B cell (primary cell): ENCODE measurements at places on chromosomes 3 and 15.

DNA sequence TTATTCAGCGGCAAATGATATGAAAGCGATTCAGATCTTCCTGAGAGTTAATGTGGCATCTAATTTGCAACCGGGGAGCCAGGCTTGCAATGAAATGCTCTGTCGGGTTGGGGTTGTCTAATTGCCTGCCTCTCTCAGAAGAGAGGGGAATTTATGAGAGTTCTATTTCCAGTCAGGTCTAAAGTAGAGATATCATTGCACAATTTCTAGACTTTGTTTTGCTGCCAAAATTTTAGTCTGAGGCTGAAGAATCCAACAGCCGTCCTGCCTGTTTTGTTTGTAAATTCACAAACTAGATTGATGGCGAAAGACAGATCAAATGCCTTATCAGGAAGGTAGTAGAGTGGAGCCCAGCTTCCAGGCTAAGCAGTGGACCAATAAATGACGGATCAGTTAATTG, 610 bp downstream of the LIPC start:
- H3K4me1 ChIP-seq, result no peaks in the 10 kb centered on the region
- no peak overlapping the region for H3K4me3 ChIP-seq
- H3K36me3 ChIP-seq, result no peaks in the 10 kb centered on the region
- no peak for DNase-seq

DNA sequence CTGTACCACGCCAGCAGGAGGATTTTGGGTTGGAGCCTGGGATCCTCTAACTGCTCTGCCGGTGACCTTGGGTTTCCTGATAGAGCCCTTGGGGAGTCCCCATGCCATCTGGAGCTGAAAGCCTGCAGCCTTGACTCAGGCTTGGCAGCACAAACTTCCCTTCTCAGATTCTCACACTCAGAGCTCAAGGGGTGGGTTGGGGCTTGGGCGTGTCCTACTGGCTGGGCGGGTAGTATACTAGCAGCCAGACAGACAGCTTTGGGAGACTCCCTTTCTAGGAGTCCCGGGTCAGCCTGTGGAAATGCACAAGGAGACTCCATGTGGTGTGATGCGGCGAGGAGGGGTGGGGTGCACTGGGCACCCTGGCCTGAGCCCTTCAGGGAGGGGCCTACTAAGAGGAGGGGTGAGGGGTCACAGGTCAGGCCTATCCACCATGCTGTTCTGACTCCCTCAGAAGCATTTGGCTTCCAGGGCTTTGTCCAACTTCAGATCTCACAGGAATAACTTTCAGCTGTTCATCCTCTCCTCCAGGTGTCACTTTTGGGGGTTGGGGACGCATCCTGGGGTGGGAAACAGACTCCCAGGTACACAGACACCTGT, 21.6 kb upstream of the PLXNA1 start:
- peaks cover 4% of the 10 kb centered on the region for H3K4me1 ChIP-seq
- no peak overlapping the region for H3K27ac ChIP-seq
- H3K27me3 ChIP-seq, result no peaks in the 10 kb centered on the region

- H3K27ac ChIP-seq, result no peak overlapping the region
- H3K36me3 ChIP-seq, result no peaks in the 10 kb centered on the region
- H3K4me3 ChIP-seq, result no peak overlapping the region
- no peak for DNase-seq
These were observed 1080.1 kb upstream of the ALCAM start for GRCh38 chr3:104286645-104287044.

GRCh38 chr3:134404366-134404885, 30.2 kb upstream of the AMOTL2 start:
- no peaks in the 10 kb centered on the region for H3K36me3 ChIP-seq
- H3K4me3 ChIP-seq, result no peak overlapping the region
- H3K27me3 ChIP-seq, result no peaks in the 10 kb centered on the region
- no peaks in the 10 kb centered on the region for H3K4me1 ChIP-seq

GRCh38 chr3:108818404-108818803, 4.2 kb upstream of the TRAT1 start:
- H3K27ac ChIP-seq, result no peak overlapping the region
- H3K36me3 ChIP-seq, result no peaks in the 10 kb centered on the region
- H3K4me3 ChIP-seq, result no peak overlapping the region
- no peaks in the 10 kb centered on the region for H3K4me1 ChIP-seq
- DNase-seq, result no peak

- no peaks in the 10 kb centered on the region for H3K36me3 ChIP-seq
- no peak overlapping the region for H3K4me3 ChIP-seq
- peak; percentile 76 for DNase-seq
These were observed 2.6 kb upstream of the FOXP1 start for GRCh38 chr3:71585887-71586809.

- no peaks in the 10 kb centered on the region for H3K4me1 ChIP-seq
- DNase-seq, result no peak
- H3K4me3 ChIP-seq, result no peak overlapping the region
These were observed 13.8 kb upstream of the FAM219B start for GRCh38 chr15:74920456-74920855.

DNA sequence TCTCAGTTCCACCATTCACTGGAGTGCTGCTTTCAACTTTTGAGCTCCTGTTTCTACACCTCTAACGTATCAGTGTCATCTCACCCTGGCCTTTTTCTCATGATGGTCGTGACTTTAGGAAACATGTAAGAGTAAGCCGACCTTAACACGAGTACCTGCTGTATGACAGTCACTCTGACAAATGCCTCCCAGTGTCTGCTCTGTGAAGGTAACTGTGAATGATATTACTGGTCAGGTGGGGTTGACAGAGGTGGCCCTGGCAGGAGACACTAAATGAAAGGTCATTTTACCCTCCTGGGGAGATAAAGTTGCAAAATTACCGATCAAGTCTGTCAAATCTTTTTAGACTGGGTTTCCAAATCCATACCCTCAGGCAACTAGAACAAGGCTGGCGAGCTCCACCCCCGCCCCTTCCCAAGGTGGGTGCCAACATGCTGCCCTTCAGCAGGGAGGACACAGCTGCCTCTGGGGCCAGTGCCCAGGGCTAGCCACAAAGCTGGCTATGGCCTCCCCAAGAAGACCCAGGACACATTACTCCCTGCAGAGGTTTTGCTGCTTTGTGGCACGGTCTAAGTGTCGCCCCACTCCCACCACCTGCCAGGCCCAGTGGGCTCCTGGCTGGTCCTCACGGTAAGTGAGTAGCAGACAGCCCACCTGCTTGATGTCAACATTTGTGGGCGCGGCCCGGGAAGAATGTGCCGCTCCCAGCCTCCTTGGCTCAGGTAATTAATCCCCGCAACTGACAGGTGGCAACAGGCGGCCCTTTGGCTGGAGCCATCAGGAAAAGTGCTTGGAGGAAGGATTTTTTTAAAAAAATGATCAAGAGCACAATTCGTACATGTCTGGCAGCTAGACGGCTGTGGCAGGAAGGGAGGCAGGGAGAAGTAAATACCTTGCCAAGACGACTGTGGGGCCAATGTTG, 211.8 kb downstream of the TP63 start:
- no peaks in the 10 kb centered on the region for H3K27me3 ChIP-seq
- no peak for DNase-seq
- H3K36me3 ChIP-seq, result no peaks in the 10 kb centered on the region
- H3K4me3 ChIP-seq, result no peak overlapping the region
- H3K27ac ChIP-seq, result no peak overlapping the region

GRCh38 chr3:50433954-50434353, 69.5 kb downstream of the CACNA2D2 start:
- no peaks in the 10 kb centered on the region for H3K27me3 ChIP-seq
- DNase-seq, result no peak
- H3K36me3 ChIP-seq, result no peaks in the 10 kb centered on the region
- H3K4me1 ChIP-seq, result no peaks in the 10 kb centered on the region
- H3K27ac ChIP-seq, result no peak overlapping the region

DNA sequence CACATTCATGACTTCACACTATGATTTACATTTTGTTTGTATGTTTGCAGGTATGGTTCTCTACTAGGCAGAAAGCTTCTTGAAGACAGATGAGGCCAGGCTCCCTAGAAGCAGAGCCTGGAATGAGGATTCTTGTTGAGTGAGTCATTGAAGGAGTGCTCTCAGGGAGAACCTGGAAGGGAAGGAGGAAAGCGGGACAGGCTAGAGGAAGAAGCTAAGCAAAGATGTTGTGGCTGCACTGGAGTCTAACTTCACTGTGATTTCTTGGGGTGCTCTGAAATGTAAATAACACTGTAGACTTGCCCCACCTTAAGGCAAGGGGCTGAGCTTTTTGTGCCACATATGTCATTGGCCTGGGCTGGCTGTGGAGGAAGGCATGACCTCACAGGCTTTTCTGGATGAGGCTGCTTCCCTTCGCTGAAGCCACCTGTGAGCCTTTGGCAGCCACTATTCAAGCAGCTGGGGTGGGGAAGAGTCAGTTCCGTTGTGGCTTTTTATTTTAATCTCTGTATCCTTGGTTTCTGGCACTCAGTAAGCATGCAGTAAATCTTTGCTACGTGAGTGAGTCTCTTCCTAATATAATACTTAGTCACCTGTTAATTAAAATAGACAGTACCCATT, 307.3 kb downstream of the SV2B start:
- no peak overlapping the region for H3K27ac ChIP-seq
- no peaks in the 10 kb centered on the region for H3K27me3 ChIP-seq
- DNase-seq, result no peak
- no peaks in the 10 kb centered on the region for H3K36me3 ChIP-seq
- no peaks in the 10 kb centered on the region for H3K4me1 ChIP-seq
